NCI-H2081 (cell line): ENCODE measurements at places on chromosomes 11 and 22.

GRCh38 chr11:120612513-120613263 lies 101.1 kb downstream of the GRIK4 start:
- DNase-seq = no peak

GRCh38 chr22:39739338-39740027 lies 154.1 kb downstream of the ENTHD1 start:
- peak; percentile 3 for DNase-seq

GRCh38 chr11:69444381-69445130 lies 36.9 kb upstream of the LINC01488 start:
- DNase-seq = no peak

- no peak for DNase-seq
Measured at GRCh38 chr11:70731271-70732022, 333.1 kb downstream of the CTTN start.

GRCh38 chr11:47121731-47122130 lies 54.9 kb downstream of the ARFGAP2 start:
- no peak for DNase-seq

- DNase-seq = no peak
Measured at GRCh38 chr11:35932681-35933319, 11.1 kb upstream of the LDLRAD3 start.

- no peak for DNase-seq
Measured at GRCh38 chr22:46993633-46994032, 231.2 kb downstream of the TBC1D22A start.

- DNase-seq = no peak
Measured at GRCh38 chr22:45430871-45431270, 17.4 kb downstream of the RIBC2 start.

DNA sequence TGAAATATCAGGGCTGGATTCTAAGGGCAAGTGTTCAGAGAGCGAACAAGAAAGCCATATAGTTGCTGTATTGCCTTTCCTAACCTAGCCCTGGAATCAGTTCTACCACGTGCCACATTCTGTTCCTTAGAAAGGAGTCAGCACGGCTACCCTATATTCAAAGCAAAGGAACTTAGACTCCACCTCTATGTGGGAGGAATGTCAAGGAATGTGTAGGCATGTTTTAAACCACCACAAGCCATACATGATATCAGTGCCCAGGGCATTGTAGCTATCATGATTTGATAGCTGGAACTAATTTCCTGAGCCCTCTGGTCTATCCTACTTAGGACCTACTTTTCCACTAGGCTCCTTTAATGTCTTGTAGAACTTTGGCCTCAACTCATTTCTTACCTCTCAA lies 2.5 kb upstream of the EIF4ENIF1 start:
- no peak for DNase-seq

- no peak for DNase-seq
Measured at GRCh38 chr11:1017269-1018005, 19.1 kb downstream of the MUC6 start.

GRCh38 chr22:19820880-19821522 lies 33.7 kb downstream of the GNB1L start:
- DNase-seq = no peak
